HFFc6 (cell line): ENCODE measurements at places on chromosomes 1 and 21.

DNA sequence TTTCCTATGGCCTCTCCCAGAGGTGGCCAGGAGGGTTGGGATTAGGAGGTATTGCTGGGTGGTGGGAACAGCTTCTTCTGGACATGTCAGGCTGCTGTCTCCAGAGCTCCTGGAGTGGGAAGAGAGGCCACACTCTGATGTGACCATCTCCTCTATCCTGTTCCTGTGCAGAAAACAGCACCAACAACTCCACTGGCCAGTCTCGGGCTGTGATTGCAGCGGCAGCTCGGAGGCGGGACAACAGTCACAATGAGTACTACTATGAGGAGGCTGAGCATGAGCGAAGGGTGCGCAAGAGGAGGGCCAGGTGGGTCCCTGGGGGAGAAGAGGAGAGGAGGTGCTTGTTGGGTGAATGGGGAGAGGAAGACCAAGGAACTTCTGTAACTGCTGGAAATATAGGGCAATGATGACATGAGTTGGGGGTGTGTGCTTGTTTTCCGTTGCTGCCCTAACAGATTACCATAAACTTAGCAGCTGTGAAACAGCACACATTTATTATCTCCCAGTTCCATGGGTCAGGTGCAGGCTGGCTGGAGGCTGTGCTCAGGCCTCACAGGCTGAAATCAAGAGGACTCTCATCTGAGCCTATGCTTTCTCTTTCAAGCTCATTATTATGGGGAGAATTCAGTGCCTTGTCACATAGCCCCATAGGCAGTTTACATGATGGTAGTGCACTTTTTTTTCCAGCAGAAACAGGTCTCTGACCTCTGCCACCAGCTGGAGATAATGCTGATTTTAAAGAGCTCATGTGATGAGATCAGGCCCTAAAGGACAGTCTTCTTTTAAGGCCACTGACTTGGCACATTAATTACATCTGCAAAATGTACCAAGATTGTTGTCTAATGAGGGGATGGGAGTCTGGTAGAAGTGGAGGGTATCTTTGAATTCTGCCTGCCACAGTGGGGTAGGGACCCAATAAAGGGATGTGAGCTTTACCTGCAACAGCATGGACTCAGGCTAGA is 20.8 kb downstream of the VANGL2 start:
- DNase-seq: no peak

- no peak for DNase-seq
Measured at GRCh38 chr1:37755951-37756560, 8.9 kb downstream of the EPHA10 start.

GRCh38 chr1:193697115-193697762 is 510.8 kb upstream of the B3GALT2 start:
- no peak for DNase-seq

DNA sequence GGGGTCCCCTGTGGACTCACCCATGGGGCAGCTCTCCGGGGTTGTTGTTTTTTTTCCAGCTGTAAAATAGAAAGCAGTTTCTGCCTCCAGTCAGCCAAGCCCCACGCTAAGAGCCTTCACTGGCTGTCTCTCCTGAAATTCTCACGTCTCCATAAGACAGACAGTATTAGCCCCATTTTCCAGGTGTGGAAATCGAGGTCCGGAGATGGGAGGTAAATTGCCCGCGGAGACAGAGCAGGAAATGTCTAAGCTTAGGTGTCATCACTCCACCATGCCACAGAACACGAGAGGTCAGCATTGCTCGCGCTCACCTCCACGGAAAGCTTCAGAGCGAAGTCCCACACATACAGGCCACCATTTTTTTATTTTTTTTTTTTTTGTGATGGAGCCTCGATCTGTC is 44.6 kb downstream of the TNFRSF8 start:
- DNase-seq: no peak

DNA sequence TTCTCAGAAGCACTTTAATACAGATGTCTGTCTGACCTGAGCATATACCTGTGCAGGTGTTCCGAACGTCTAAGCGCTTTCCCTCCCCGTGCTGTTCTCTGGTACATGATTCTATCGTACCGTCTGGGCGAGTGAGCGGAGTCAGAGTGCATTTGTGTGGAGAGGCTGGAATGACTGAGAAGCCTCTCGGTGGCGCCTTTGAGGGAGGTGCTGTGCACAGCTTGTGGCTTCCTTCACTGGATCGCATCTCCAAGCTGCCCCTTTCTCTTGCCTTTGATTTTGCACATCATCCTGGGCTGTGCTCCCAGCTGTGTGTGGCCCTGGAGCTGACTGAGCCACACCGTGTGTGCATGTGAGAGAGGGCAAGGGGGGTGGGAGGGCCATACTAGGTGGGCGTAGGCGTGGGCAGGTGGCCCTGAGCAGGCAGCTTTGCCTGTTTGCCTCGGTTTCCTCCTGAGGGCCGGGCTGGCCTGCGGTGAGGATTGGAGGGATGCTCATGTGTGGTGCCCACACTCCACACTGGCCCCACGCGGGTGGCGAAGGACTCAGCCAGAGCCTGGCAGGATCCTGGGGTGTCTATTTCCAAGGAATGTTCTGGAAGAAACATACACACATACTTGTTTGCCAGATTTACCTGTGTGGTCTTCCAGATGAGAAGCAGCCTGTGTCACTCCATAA is 105.3 kb downstream of the ADARB1 start:
- DNase-seq: no peak

DNA sequence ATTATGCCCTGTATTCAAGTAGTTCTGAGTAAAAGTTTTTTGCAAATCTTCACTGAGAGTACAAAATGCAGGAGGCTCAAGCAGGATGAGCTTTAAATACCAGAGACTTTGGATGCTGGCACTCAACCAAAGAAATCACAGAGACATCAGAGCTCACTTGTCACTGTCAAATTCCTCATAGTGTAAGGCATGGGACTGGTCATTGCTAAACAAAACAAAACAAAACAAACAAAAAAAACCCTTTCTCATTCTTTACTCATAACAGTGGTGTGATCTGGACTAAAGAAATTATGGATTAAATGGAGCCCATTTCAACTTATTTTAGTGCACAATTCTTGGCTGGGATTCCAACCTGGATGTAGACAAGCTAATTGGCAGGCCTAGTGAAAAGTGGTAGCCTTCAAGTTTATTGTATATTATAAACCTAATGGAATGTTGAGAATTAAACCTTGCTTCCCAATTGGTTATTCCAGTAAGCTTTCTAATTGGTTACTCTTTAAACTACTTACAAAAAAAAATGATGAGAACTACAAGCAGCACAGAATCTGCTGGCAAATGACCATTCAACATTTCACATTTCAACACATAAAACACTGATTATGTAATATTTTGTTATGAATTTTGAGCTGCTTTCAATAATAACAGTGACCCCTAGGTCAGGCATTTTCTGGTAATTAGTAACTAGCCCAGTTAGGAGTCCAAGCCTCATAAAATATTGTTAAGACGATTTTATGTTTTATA is 30.6 kb upstream of the NEK7 start:
- peak; percentile 63 for DNase-seq
